ENCODE measurements at places on chromosomes 1 and 21.

DNA sequence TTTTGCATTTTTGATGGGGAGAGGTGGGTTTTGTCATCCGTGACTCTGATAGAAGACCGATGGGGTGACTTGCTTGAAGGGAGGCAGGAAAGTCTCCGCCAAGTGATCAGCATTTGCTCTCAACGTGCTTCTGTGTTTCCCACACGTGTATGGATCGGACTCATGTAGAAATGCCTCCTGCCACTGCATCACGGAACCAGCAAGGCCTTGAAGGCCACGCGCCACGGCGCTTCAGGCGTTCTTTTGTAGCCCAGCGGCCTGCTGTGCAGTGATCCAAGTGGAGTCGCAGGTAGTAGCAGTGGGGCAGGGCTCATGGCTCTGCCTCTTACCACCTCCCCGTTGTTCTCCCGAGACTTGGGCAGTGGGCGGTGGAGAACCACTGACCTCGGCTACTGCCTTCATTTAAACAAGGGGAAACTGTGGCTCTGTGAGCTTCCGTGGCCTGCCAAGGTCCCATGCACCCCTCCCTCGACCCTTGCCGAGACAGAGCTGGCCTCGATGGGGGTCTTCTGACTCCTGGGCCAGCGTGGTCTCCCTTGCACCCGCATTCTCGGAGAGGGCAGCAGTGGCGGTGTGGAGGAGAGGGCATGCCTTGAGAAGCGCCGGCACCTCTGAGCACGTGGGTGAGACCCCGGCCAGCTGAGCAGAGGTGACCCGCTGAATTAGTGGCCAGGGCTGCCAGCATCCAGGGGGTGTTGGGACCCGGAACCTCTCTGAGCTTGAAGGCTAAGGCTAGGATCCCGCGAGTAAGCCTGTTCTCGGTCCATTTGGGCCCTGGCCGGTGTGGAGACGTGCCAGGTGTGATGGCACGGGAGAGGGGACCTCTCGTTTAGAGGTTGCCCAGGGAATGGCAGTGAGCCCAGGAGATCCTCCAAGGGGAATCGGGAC is 46.1 kb upstream of the ABCG1 start:
- DNase-seq, result no peak

DNA sequence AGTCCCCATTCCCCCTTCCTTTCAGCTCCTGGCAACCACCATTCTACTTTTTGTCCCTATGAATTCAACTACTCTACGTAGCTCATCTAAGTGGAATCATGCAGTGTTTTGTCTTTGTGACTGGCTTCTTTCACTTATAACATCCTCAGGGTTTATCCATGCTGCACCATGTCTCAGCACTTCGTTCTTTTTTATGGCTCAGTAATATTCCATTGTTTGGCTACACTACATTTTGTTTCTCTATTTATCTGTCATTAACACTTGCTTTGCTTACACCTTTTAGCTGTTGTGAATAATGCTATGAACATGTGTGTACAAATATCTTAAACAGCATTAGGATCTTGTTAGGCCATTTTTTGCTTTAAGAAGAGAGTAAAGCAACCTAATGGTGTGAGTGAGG is 1.5 kb upstream of the MRPS14 start:
- no peak for DNase-seq

GRCh38 chr21:38027901-38028498 is 111.7 kb upstream of the KCNJ6 start:
- no peak for DNase-seq

DNA sequence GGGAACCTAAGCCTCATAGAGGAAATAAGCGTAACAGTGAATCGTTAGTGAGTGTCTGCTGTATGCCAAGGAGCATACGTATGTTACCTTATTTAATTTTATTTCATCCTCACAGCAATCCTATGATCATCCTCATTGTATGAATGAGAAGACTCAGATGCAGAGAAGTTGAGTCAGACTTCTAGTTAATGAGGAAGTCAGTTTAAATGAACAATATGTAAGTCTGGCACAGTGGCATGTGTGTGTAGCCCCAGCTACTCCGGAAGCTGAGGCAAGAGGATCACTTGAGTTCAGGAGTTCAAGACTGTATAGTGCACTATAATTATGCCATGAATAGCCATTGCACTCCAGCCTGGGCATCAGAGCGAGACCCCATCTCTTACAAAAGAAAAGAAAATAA is 148.0 kb downstream of the ZZZ3 start:
- no peak for DNase-seq

DNA sequence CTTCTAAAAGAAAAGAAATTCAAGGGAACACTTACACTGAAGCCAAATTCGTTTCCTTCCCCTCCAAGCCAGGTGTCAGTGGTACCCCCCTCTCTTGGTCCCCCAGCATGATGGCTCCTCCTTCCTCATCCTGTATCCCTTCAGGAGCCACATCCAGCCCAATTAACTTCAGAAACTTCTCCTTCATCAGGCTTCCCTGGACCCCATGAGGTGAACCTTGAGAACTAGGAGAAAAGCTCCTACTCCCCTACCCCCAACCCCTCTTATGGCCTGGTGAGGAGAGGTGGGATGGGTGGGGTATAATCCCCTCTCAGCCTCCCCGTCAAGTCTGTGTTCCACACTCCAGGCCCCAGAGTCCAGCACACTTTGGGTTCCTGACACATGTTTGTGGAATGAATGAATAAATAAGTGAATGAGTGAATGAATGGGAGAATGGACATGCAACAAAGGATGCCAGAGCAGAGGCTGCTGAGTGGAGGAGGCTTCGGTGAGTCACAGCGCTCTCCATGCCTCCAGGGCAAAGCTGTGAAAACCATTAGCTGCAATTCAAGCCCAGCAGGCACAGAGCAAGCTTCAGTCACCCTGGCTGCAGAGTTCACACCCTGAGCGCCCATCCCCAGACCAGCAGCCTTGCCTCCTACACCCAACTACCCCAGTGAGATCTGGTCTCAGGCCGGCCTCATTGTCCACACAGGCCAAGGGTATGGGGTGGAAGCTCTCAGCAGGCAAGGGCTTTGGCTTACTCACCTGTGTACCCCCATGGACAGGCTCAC is 43.8 kb downstream of the BATF3 start:
- DNase-seq, result no peak

DNA sequence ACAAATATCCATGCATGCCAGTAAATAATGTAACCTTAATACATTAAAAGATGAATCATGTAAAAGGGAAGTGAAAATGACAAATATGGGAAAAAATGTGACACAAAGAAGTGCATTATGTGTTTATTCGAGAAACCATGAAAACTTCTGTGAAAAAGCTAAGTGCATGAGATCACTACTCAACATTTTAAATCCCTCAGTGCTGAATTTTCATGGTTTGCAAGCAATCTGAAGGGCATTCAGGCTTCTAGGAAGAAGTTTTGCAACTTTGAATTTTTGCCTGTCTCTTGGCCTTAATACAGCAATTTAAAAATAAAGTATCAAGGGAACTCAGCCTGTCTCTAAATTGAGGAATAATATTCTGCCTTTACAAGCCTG is 78.2 kb downstream of the MAP3K7CL start:
- no peak for DNase-seq

DNA sequence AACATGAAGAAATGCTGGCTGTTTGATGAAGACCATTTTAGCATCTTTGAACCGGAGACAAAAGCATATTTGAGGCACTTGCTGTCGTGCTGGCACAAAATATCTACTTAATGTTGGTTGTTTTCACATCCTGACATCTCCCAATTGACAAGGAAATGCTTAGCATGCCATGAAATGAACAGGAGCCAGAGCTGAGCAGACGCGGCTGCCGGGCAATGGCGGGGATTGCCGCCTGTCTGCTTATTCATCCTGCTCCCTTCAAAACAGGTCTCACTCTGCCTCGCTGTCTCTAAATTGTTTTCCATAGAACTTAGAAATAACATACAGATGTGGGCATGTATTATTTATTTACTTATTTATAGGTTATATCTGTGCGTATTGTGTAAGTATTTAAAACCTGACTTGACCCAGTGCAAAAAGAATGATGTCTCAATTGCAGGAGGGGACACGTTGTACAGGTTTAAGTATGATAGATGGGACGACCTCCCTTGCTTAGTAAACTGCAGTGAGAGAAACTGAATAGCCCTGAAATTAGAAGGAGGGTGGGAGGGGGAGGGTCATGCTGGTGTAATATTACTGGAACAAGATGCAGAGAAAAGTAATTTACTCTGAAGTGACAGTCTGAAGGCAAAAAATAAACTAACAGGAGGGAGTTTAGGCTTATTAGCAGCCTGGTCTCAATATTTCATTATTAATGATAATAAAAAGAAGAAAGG is 590.4 kb upstream of the PLXNA2 start:
- DNase-seq, result no peak

GRCh38 chr1:22711591-22712501 is 1.2 kb downstream of the EPHB2 start:
- no peak for DNase-seq

- DNase-seq, result no peak
Measured at GRCh38 chr1:5991381-5992025, 722 bp downstream of the NPHP4 start.

- no peak for DNase-seq
Measured at GRCh38 chr1:81233591-81233990, 567.1 kb upstream of the ADGRL2 start.

DNA sequence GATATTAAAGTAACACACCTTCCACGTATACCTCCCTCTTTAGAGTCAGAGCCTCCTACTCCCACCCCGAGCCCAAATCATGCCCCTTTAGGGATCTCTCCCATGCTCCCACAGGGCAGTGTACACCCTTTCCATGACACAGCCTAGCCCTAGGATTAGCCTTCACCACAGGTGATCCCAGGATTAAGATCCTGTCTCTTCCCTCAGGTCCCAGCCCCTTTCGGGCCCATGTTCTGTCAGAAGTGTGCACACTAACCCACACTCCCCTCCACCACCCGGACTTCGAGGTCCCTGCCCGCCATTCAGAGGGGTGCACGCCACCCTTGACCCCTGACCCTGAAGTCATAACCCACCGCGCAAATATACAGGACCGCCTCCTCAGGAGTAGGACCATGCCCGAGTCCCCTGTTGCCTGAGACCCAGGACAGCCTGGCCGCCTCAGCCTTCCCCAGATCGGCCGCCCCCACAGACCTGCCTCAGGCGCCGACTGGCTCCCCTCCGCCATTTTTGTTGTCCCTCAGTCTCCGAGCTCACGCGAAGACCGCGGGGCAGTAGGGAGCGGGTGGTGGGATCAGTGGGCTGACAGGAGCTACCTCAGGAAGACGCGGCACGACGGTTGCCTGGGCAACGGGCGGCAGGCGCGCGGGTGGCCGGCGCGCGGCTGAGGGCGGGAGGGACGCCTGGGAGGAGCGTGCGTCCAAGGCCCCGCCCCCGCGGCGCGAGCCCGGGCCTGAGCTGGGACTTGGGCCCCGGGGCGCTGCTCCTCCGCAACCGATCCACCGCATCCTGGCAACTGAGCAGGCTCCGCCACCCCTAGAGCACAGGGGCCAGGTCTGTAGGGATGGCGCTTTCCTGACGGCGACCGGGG is at the start of gene AGBL4:
AGBL4 (minus strand) TSS at position 663 of the 868 bp plus-strand sequence.
- DNase-seq, result no peak

- DNase-seq, result no peak
Measured at GRCh38 chr1:244887281-244887680, 22.9 kb upstream of the HNRNPU start.

GRCh38 chr1:65423884-65424572 is 3.6 kb downstream of the LEPR start:
- no peak for DNase-seq

GRCh38 chr1:103146166-103146565 is 37.8 kb upstream of the COL11A1 start:
- no peak for DNase-seq

DNA sequence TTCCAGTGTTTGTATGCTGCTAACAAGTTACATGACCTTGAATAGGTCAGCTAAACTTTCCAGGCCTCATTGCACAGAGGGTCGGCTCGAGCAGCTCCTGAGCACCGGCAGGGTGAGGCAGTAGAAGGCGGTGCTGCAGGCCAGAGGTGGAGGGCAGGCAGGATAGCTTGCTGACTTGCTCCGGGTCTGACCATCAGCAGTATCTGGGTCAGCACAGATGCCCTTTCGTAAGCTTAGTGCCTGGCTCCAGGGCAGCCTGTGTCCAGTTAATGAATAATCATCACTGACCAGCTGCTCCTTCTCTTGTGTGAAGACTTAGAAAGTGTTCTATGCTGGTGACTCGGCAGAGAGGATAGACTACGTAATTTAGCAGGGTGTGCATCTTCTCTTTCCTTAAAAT is 6.9 kb downstream of the MAPKAPK2 start:
- DNase-seq, result no peak

- DNase-seq, result no peak
Measured at GRCh38 chr1:19412654-19413053, 72.7 kb downstream of the CAPZB start.

- DNase-seq, result no peak
Measured at GRCh38 chr1:48652334-48652733, 124.4 kb downstream of the BEND5 start.

DNA sequence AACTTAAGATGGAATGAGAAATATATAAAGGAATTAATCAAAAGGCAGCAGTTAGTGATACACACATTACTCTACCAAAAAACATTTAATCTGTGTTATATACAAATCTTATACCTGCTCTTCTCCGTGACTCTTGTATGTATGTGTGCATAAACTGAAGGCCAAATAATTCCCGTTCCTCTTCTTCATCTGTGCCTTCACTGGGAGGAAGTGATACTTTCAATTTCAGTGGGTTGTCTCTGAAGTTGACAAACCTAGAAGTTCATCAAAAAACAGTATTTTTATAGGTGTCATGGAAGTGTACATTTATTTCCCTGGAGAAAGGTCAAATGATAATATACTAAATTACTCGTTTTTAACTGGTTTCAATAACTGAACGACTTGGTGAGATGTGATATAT is 19.3 kb downstream of the TRMT13 start:
- no peak for DNase-seq

GRCh38 chr1:234199476-234200127 is 173.7 kb upstream of the COA6 start:
- DNase-seq, result no peak

- no peak for DNase-seq
Measured at GRCh38 chr1:24861821-24862727, 68.0 kb downstream of the RUNX3 start.

GRCh38 chr1:8625981-8626898 is 191.2 kb downstream of the RERE start:
- DNase-seq, result no peak

- DNase-seq, result no peak
Measured at GRCh38 chr21:45373991-45374816, 30.8 kb upstream of the COL18A1 start.

- no peak for DNase-seq
Measured at GRCh38 chr1:234763367-234763766, 153.4 kb upstream of the IRF2BP2 start.

DNA sequence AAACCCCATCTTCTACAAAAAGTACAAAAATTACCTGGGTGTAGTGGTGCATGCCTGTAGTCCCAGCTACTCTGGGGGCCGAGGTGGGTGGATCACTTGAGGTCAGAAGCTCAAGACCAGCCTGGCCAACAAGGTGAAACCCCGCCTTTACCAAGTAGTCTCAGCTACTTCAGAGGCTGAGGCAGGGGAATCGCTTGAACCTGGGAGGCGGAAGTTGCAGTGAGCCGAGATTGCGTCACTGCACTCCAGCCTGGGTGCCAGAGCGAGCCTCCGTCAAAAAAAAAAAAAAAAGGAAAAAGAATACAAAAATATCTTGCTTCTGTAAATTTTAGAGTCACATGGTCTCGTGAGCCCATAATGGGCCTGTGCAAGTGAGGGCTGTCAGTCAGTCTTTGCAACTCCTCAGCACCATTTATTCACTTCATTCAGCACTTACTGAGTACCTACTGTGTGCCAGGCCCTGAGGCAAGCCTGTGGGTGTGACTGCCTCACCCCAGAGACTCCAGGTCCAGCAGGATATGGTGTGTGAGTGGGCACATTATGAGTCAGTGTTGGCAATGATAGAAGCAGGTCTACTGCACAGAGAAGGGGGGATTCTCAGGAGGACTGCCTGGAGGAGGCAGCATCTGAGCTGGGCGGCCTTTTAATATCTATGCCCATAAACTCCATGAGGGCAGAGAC is 46.8 kb upstream of the TARDBP start:
- no peak for DNase-seq

All from activated CD4-positive, CD25-positive, alpha-beta regulatory T cell treated with anti-CD3 and anti-CD28 coated beads, Interleukin-2, amount 50 U/mL, for 16 hours (primary cell).